ENCODE measurements at places on chromosomes 6 and 20. TPM values are rescaled to one million over a fixed set of nuclear protein-coding genes. Genes with fewer than 3 reads are reported as not detected.

GRCh38 chr20:49479785-49480184 is 2.7 kb downstream of the KCNB1 start:
- no peak for DNase-seq

EYS gene
- not detected for total RNA-seq

DNA sequence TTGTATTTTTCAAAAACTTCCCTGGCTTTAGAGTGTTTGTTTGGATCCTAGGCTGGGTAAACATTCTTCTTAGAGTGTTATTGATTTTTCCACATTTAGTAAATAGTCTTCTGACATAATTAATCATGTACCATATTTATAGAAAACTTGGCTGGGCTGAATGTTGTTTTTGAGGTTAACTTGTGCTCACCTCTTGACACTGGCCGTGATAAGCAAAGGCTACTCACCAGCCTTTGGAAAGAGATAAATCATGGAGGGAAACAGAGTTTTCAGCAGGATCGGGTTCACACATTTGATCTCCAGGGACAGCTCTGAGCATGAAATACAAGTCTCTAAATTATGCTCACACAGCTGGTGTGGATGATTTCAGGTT is 6.2 kb upstream of the CD93 start:
- no peak for DNase-seq

DNA sequence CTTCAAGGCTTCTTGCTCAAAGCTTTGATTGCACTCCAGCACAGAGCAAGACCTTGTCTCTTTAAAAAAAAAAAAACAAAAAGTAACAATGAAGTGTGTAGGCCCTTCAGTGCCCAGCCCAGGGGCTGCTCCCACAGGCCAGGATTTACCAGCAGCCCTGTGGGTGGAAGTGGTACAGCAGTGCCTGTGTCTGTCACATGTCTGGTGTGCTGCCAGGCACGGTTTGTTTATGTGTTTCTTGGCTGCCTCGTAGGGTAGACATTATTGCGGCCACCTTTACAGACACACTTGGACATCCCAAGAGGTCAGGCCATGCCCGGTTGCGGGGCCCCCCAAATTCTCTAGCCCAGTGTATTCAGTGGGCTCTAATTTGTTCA is 12.7 kb downstream of the DYNLRB1 start:
- DNase-seq: no peak

- peak; percentile 78 for DNase-seq
These were observed 3.9 kb downstream of the HMGA1 start for GRCh38 chr6:34240329-34241248.

KHDC1L gene
- total RNA-seq: not detected

- DNase-seq: peak; percentile 88
These were observed 31.4 kb downstream of the TFAP2A start for GRCh38 chr6:10383331-10384090.

DNA sequence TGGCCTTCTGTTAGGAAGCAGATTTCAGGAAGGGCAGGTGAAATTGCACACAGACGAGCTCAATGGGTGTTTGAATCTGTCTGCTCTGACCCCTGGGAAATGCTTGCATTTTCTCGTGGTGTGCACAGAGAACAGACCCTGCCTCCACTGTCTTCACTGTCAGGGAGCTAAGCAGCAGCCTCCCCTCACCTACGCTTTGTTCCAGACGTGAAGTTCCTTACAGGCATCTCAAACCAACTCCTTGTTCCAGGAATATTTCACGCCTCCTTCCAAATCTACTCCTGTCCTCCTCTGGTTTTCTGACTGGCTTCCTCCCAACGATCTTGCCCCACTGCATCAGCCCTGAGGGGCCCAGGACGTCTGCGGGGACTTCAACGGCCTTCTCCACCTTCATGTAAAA is 13.7 kb downstream of the DACT2 start:
- DNase-seq: no peak

- DNase-seq: no peak
These were observed 38.5 kb upstream of the GCLC start for GRCh38 chr6:53583451-53583850.

DNA sequence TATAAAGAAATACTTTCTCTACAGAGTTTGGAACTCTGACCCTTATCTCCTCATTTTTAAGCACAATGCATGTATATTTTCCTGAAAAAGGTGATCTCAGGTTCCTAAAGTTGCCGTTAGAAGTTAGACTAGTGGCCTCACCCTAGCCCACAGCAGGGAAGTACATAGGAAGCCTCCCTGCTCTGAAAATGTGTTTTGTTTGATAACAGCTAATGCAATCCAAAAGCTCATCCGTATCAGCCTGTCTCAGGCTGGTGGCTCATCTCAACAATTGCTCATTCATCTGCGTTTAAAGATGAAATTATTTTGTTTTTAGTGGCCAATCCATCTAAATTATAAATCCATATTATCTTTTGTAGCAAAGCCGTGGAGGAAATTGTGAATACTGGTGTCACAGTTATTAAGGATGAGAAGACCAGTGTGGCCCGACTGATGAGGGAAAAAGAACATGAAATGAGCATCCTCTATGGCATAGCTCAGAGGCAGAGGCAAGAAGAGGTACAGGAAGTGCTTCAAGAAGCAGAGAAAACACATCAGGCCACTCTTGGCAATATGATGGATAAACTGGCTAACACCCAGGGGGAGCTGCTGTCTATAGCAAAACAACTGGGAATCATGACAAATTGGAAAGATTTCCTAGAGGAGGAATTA is 20.1 kb downstream of the C6orf163 start:
- DNase-seq: no peak

RIMS4 gene
- total RNA-seq: 1.7 TPM

OPRL1 gene
- 3.5 TPM for total RNA-seq

TSPO2 gene
- total RNA-seq: not detected

GRCh38 chr6:109370336-109370735 is 11.9 kb downstream of the CD164 start:
- no peak for DNase-seq

DNA sequence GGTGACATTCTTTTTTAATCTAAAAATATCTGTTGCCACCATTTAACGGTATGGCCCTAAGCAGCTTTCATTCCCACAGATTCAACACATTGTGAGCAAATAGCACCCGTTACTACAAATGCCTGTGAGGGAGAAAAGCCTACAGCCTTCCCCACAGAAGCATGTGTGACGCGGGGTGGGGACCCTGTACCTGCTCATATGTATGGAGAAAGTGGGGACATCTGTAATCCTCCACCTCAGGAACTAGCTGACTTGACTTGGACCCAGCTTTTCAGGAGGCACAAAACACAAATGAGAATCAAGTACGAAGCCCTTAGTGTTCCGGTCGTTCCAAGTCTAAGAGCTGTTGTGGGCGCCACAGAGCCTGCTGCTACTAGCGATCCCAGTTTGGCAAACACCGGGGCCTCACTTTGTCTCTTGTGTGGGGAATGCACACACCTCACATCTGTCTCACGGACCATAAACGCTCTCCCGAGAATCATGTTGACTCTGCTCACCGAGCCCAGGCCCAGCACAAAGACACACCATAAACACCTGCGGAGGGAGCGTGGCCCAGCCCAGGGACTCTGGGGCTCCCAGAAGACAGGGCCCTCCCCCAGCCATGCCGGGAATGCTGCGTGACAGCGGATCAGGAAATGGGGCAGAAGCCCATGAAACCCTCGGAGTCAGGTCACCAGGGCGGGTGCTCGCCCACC is 21.6 kb downstream of the DLL1 start:
- DNase-seq: no peak

DNA sequence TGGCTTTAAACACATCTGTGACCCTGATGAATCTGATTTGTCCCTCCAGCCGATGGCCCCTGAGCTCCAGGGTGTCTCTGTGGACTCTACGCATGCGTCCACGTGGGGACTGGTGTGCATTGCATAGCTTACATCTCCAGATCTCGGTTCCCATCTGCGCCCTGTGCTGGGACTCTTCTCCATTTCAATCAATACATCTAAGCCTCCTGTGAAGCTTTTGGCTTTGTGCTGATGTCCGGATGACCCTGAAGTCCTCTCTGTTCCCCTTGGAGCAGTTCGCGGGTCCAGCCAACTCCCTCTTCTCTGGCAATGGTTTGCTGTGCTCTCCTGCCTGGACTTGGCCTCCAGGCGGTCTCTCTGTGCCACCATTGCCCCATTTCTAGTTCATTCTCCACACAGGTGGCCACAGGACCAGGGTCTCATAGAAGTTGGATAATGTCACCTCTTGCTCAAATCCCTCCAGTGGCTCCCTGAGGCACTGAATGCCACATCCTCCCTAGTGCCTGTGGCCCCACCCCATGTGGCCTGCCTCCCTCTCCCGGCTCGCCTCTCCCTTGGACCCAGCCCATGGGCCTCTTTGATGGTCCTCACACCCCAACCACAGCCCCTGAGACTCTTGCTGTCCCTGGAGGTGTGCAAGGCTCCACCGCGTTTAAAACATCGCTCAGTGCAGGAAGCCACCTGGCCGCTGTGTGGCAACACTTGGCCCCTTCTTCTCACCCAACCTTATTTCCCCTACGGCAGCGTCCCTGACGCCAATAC is 155.4 kb downstream of the SYCP2 start:
- DNase-seq: no peak

DNA sequence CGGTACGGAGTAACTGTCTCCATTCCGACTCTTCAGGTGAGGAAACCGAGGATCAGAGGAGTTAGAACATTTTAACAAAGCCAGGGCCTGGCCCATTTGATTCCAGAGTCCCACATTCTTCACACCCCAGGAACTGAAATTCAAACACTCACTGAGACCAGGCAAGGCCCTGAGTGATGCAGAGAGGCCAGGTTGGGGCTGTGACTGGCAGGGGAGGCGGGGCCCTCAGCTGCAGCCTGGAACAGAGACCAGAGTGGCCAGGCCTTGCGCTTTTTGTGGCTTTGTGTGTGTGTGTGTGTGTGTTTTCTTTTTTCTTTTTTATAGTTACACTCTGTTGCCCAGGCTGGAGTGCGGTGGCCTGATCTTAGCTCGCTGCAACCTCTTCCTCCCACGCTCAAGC is 57.2 kb downstream of the BCAS4 start:
- DNase-seq: no peak

DNA sequence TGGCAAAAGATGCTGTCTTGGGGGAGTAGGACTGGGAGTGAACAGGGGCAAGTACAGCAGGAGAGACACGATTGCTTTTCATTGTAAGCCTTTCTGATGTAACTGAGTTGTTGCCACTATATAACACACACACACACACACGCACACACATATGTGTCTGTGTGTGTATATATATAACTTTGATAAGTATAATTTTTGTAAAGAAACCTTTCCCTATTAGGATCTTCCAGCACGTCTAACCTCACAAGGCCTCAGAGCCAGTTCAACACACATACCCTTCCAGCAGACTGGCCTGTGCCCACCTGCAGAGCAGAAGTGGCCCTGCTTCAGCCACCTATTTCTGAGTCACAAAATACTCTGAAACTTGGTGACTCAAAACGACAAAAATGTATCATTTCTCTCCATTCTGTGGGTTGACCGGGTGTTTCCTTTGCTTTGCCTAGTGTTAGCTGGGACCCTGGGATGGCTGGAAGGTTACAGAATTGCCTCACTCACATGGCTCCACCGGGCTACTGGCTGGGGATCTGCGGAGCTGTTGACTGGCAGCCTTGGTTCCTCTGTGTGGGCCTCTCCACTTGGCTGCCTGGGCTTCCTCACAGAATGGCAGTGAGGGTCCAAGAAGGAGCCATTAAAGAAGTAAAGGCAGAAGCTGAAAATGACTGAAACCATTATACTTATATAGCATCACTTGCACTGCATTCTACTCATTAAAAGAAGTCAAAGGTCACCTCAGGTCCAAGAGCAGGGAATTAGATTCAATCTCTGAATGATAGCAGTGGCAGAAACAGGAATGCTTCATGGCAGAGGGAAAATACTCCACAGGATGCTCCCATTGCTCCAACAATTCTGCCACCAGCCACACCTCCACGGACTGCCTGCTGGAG is 126.4 kb downstream of the BANF2 start:
- DNase-seq: no peak

DNA sequence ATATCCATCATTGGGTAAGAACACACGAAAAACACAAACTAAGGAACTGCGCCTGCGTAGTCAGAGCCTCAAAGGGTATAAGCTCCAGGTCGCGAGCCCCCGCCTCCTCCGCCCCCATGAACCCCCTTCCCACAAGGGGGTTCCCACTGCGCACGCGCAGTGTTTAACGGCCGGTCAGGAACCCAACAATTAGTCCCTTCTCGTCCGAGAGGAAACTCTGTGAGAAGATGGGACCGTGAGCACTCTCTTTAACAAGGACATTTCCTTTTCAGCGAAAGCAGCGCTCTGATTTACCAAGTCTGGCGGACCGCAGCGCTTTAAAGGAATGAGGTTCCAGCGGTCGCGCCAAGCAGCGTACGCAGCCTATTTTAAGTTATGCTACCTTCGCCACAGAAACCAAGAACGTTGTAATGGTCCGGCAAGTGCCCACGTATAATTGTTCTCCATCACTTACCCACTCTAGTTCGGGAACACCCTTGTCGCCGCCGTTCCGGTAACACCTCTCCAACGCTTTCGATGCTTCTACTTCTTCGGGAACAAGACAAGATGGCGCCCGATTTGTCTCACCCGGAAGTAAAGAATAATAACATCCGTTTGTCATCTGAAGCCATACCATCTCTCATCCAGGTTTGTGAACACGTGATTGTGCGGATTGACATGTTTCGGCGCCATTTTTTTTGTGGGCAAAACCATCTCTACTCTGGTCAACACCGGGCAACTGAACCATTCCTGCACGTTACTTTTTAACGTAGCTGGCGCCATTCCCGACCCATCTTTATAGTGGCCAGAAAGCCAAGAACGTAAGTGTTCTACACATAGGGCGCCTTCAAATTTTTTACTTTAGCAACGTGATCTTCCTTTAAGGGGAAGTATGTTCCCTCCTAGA is at the start of gene PNISR:
TSS of gene PNISR (minus strand) at position 548 of the 886 bp plus-strand sequence. CDS start 10,649 bp downstream, outside the sequence.
- DNase-seq: no peak

GRCh38 chr6:147063469-147064031 is 140.7 kb upstream of the STXBP5 start:
- no peak for DNase-seq

- DNase-seq: no peak
These were observed at the start of gene KHDC1L for GRCh38 chr6:73225396-73225795. Gene KHDC1L (minus strand): TSS chr6:73225496. CDS start chr6:73225408, 88 bp downstream.

DNA sequence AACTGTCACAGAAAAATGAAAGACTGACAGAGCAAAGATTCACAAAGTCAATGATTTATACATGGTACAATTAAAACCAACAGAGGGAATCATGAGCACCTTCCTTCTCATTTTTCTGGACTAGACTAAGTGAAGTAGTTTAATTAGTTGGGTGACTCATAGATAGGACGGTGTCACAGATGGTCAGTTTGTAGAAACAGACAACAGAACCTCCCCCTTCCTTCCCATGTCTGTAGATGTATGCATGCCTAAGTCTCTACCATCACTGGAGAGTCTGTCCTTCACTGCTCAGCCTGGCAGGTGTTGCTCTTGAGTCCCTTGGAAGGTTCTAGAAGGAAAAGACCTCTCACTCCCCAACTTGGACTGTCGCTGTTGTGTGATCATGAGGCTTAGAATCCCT is 75.4 kb upstream of the EEF1E1 start:
- DNase-seq: no peak

DNA sequence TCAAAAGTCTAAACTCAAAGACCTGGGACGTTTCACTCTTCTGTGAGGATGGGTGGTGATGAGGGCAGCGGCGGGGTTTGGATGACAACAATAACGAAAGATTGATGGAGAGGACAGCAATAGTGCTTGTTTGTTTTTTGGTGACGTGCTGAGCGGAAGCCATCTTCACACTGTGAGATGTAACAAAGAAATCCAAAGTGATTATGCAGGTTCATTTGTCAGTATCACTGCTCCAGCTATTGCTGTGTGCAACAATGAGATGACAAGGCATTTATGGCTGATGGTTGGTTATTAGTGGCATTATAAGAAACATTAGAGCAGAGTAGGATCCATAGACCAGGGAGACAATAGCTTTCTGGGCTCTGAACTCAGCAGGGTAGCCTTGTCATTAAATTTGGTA is 306.7 kb downstream of the RNF144B start:
- DNase-seq: no peak

TPX2 gene
- 51.0 TPM for total RNA-seq

GRCh38 chr6:42251911-42252637 is 34.4 kb upstream of the MRPS10 start:
- DNase-seq: no peak

Measured in chondrocyte (in vitro differentiated cells).